ENCODE measurements at places on chromosomes 3 and 15. TPM values are rescaled to one million over a fixed set of nuclear protein-coding genes. Genes with fewer than 3 reads are reported as not detected.
A peak's percentile ranks its signal among the peaks of the same experiment; 100 is the strongest.

DNA sequence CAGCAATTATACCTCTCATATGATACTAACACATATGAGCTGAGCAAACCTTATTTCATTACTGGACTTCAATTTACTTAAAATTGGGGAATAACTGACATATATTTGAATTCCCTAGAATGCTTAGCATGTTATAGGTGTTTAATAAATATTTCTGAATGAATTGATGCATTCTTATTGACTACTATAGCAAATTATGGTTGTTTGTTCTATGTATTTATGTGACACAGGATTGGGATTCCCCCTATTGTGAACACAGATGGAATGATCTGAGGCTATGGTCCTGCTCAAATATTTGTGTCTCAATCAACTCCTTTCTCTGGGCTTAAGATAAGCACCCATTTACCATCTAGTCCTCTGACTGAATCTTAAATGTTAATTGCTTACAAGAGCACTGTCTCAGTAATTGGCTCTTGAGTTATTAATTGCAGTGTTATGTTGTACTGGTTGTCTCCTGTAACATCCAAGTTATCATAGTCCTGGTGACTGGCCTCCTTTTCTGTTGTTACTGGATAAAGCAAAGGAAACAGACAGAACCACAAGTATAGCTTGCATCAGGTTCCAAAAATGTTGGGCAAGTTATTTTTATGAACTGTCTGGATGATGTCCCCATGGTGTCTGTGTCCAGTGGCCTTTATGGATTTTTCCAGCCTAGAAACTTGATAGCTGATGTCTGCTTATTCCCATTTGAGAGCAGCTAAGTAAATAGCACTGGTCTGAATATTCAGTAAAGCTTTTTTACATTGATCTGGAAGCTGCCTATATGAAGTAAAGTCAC lies 2.3 kb upstream of the UACA start:
- DNase-seq: no peak

GRCh38 chr3:75983111-75983510 lies 197.8 kb upstream of the ZNF717 start:
- DNase-seq: no peak

GRCh38 chr3:111737047-111737705 lies 121.9 kb upstream of the PHLDB2 start:
- no peak for DNase-seq

- no peak for DNase-seq
These were observed 43.0 kb upstream of the NTRK3 start for GRCh38 chr15:88299497-88299896.

DNA sequence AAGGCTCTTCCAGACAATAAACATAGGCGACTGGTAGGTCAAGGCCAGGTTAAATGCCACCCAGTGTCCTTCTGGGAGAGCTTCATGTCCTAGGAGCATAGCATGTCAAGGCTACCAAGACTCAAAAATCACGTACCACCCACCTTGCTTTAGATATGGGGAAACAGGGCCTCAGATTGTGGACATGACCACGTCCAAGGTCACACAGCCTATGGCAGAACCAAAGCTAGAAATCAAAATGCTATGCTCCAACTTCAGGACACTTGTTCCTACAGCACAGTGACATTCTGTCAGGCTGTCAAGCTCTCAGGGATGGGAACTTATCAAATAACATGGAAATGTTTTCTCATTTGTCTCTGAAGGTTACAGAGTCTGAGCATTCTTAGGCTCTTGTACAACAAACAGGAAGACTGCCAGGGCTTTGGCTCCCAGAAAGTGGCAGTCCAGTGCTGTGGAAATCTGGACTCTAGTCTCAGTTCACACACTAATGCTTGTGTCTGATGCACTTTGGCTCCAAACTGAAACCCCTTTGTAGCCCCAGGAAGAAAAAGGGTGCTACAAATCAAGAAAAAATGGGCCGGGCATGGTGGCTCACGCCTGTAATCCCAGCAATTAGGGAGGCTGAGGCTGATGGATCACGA lies 170.4 kb upstream of the LPP start:
- DNase-seq: no peak

GRCh38 chr15:55526559-55527036 lies 18.6 kb upstream of the DNAAF4 start:
- no peak for DNase-seq

DNA sequence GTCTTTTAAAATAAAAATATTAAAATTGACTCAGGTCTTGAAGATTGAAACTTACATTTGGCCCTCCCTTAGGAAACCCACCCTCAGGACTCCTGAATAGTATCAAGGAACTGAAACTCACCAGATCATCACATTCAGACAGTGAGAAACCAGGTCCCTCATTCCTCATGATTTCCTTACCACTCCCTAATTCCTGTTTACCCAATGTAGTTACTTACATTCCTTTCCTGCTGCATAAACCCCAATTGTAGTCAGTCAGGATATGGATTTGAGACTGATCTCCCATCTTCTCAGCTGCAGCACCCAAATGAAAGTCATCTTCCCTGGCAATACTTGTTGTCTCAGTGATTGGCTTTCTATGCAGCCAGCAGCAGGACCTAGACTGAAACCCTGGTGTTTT lies 8.6 kb downstream of the ATP13A4 start:
- no peak for DNase-seq

- DNase-seq: no peak
These were observed 310.4 kb downstream of the PLCL2 start for GRCh38 chr3:17195192-17195611.

DNA sequence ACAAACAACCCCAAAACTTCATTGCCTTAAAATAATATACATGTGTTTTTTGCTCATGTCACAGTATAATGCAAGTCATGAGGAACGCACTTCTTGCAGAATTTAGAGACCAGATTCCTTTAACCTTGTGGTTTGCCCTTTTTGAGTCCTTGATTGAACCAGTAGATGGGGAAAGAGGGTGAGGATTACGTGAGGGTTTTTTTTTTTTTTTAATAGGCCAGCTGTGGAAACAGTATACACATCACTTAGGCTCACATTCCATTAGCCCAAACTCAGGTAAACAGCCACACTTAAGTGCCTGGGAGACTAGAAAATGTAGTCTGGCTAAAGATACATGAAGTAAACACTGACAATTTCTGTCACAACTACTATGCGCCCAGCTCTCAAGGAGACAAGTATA lies 114.9 kb upstream of the MLF1 start:
- DNase-seq: no peak

DNA sequence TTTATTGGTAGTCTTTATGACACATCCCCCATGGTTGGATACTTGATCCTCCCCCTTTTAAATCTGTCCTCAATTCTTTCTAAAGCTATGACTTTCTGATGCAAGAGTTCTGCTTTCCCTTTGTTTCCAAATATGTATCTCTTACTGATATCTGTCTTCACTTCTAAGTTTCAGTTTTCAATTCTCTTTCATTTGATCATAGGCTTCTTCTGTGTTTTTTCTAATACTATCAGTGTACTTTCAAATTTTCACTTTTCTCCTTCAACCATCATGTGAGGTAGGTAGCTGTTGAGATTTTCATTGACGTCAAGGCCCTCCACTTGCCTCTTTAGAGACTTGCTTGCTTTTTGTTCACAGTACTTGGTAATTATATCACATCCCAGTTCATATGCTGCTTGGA lies 436.5 kb downstream of the CNTN4 start:
- DNase-seq: no peak

GRCh38 chr15:75723847-75724660 lies 11.4 kb upstream of the CSPG4 start:
- peak; percentile 96 for DNase-seq

GRCh38 chr3:71062037-71062932 lies 521.2 kb downstream of the FOXP1 start:
- DNase-seq: no peak

KNL1 gene
- total RNA-seq: 11.8 TPM

DNA sequence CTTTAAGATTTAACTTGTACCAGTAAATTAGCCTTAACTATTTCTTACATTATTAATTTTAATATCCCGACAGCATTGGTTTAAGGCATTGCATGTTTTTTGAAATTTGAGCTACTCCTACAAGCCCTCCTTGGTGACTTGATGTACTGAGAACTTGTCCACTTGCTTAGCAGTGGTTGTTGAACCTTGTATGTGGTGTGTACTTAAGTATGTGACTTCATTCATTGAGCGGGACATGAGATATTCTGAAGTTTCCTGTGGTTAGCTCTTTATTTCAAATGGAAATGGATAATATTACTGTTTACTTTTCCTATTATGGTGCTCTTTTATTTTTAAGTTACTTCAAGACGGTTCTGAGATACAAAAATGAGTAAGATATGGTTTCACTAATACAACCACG lies 3.6 kb upstream of the COL6A5 start:
- no peak for DNase-seq

DNA sequence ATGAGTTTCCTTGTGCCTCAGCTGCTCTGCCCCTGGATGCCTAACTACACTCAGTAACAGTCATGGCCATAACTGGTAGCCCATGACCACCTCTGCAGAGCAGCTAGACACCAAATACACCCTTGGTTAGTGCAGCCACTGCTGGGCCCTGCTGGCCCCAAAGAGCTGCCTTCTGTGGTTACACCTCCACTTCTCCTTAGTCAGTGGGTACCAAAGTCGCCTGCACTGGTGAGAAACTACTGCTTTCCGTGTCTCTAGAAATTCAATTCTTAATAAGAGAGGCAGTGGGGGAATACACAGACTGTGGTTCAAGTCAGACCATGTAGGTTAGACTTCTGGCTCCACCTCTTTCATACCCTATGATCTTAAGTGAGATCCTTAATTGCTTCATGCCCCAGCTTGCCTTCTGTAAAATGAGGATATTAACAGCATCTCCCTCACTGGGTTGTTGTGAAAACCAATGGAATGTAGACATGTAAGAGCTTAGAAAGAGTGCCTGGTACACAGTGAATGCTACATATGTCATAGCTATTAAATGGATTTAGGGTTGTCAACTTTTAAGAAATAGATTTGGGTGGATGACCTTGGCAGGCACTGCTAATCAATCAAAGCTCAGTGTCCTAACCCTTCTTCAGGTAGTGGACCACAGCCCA lies 18.2 kb downstream of the HEG1 start:
- no peak for DNase-seq

DNA sequence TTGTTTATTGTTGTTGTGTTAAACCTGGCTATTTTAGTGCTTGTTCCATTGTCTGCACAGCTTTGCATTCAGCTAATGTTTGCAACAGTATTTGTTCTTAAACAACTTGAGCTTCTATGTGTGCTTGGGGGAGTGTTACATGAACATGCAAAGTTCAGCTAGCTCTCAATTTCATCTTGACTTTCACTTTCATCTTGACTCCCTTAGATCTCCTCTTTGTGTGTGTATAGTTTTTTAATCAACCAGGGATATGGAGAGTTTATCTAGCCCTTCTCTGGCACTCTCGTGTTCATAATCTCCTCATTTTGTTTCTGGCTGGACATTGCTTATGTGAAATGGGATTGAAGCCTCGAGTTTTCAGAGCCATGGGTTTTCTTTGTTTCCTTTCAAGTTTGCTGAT lies 212.4 kb upstream of the ZBTB20 start:
- DNase-seq: no peak

RAB27A gene
- total RNA-seq: 14.0 TPM

ZNF860 gene
- total RNA-seq: 0.89 TPM

DNA sequence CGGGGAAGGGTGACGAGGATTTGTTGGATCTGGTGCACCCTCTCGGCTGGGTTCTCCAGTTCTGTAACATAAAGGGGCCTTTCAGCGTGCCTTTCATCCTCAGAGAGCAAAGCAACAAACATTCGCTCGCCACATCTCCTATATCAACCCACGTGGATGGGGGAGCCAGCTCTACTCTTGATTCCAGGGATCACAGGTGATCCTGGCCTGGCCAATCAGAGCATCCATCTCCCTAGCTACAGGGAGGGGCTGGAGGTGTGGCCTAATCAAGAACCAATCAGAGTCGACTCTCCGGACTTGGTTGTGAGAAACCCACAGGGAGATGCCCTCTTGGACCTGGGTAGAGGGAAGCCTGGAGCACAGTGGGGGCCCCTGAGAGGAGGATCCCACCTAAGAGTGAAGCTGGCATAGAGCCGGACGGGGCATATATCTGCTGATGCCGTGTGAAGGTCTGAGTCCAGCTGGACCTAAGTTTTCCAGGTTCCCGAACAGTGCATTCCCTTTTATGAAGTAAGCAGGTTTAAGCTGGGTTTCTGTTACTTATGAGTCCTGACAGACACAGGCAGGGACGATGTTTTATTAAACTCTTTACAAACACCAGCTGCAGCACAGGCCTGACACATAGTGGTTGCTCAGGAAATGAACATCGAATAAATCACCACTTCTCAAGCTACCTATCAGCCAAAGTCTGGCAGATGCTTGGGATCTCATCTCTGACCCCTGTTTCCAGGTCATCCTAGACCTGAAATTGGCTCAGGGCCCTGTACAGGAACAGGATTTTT lies 50.7 kb upstream of the RAD18 start:
- DNase-seq: no peak

SMCO1 gene
- 0.79 TPM for total RNA-seq

DNA sequence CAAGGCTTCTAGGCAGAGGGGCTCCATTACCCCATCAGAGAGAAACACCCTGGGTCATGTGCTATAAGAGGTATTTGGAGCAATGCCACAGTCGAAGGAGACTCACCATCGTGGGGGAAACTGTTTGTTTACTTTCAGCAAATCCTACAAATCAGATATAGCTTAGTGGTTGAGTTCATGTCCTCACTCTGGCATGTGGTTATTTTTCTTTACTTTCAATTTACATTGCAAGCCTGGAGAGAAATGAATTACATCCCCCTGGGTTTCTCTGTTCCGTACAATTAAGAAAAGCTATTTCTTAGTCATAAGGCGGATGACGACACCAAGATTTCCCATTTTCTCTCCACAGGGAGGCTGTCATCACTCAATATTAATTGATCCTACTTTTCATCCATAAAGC lies 36.9 kb downstream of the RFTN1 start:
- peak; percentile 51 for DNase-seq

DNA sequence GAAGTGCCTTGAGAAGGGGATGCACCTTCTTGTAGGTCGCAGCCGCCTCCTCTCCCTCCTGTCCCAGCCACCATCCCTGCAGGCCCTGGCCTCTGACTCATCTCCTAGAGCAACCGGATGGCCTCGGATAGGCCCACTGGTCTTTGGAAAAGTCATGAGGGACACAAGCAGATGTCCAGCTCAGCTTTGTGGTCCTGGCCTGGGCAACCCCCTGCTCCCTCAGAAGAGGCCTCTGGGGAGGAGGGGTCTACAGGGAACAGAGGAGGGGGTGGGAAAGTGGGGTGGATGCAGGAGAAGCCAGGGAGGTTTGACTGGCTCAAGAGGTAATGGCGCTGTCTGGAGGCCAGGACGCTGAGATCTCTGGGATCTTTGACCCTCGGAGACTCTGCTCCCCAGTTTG lies 259.2 kb upstream of the TLE3 start:
- no peak for DNase-seq

DNA sequence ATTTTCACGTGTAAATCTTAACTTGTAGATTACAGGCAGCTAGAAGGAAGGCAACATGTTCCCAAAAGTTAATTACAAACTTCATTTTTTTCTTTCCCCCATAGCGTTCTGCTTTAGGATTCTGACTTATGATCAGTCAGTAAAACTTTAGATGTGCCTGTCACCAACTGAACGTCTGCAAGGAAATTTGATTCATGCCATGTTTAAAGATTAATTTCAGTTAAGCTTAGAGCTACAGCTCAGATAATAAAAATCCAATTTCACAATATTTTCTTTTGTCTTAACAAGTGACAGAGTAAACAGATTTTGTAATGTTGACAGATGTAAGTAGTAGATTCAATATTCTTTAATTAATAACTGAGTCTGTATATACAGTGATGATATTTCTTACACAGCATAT lies 253.1 kb downstream of the NFKBIZ start:
- no peak for DNase-seq

- no peak for DNase-seq
These were observed 215.6 kb downstream of the PDCD6IP start for GRCh38 chr3:34013818-34014570.

GRCh38 chr3:102229062-102229655 lies 205.7 kb upstream of the ZPLD1 start:
- peak; percentile 70 for DNase-seq

GRCh38 chr3:187922704-187923416 lies 177.6 kb upstream of the BCL6 start:
- no peak for DNase-seq

All from skin of body (tissue), 3 donors.